ENCODE measurements at places on chromosomes 11 and 22.

DNA sequence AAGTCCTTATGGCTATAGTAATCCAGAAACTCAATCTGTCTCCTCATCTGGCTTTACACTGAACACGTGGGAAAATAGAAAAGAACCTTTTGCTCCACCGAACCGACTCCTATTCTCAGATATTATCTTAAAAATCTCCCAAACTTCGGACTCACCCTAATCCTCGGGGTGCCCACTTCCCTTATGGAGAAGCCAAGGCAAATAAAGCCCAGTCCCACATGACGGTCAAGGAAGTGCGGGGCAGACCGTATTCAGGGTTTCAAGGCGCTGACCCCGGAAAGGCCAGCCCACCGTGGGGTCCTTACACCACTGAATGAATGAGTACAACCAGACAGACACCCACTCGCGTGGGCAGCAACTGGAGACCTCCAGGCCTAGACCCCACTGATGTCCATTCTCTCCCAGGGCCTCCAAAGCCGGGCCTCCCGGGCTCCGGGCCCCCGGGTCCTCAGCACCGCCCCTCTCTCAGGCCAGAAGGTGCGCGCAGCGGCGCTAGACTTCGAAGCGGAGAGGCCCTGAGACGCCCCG lies 489 bp downstream of the NUP98 start:
- no peak for DNase-seq

- no peak for DNase-seq
Measured at GRCh38 chr11:77569676-77570070, 20.1 kb upstream of the AQP11 start.

DNA sequence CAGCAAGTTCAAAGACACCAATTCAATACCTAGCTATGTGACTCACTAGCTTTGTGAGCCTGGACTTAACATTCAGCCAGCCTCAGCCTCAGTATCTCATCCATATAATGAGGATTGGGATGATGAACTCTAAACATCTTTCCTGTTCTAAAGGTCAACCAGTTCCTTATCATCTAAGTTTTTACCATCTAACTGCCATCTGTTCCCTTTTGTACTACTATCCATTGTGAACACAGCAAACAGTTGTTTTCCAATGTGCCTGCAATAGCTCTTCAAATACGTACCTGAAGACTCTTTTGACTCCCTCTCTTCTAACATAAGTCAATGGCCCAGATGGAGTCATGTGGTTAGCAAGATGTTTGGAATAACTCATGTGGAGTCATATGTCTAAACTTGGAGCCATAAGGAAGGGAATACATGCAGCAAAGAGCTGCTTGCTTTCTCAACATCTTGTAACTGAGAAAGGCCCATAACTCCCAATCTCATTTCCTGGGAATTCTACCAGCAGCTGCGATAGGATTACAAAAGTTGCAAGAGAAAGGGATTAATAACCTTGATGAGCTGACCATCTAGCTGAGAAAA lies 19.4 kb downstream of the SYTL2 start:
- no peak for DNase-seq

DNA sequence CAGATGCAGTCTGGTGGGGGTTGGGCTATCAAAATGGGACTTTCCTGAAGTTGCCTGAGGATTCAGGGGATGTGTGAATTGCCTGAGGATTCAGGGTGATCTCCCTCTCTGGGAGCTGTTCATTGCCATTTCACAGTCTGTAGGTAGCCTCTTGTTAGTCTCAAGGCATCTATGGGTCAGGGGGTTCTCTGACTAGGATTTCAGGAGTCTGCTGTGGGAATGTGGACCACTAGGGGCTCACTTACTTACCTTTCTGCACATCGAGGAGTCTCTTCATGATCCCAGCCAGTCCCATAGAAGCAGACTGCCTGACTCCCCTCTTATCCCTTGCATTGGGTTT lies 54.0 kb downstream of the KCNQ1OT1 start:
- DNase-seq = no peak

GRCh38 chr11:65786008-65786785 lies 666 bp upstream of the OVOL1 start:
- no peak for DNase-seq

GRCh38 chr11:45405916-45406670 lies 120.0 kb upstream of the SYT13 start:
- no peak for DNase-seq

GRCh38 chr11:14359501-14360031 lies 583 bp upstream of the RRAS2 start:
- DNase-seq = no peak

DNA sequence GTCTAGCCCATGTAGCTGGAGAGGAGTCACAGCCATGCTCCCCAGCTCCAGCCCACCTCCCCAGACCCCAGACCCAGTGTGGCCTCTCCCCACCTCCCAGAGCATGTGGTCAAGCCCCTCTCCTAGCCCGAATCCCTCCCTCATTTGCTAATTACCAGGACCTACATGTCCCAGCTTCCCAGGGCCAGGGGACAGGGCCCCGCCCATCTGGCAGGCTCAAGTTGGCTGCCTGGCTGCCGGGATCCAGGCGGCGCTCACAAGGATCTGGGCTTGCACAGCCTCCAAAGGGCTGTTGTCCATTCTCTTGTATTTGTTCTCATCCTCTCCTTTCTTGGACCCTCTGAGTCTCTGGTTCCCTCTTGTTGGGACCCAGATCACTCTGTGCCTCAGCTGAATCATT lies 4.6 kb upstream of the MIF start:
- no peak for DNase-seq

DNA sequence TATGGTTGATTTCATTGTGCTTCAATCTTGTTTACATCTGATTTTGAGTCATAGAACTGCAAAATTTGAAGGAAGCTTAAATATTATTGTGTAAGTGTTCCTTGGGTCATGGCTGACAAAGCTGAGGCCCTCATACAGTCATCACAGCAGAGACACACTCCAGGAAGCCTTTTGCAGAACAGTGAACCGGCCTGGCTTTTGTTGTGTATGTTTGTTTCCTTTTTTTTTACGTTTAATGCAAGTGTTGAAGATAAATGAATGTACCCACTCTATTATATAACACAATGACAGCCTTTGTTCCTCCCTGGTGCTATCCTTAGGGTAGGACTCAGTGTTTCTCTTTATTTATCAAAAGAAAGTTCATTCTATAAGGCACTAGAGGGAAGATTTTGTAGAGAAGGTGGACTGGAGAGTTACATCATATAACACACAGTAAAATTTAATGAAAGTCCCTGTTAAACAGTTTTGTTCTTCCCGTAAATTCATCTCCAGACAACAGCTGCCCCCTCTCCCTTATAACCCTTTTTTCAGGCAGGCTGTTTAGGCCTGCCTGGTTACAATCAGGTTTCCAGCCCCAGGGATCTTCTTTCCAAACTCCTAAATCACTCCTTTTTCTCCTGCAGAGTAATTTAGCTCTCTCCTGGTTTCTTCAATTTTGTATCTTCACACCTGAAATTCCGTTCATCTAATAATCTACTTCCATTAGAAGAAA lies 34.3 kb upstream of the CSTF3 start:
- no peak for DNase-seq

DNA sequence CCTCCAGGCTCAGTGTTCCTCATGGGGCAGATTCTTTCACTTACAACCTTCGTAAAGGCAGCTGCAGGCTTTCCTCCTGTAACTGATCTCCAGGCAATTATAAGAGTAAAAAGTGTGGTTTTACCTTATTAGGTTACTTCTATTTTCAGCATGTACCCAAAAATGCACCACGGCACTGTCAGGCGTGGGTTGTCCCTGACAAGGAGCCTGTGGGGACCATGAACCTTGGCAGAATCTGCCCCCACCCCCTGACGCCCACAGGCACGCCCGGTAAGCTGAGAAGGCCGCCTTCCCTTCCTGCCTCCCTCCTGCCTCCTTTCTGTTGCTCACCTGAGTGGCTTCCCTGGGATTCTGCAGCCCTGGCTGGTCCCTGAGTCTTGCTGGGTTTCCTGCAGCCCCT lies 1383.3 kb downstream of the TBC1D22A start:
- DNase-seq = no peak

- no peak for DNase-seq
Measured at GRCh38 chr11:34585735-34586487, 35.0 kb upstream of the EHF start.

DNA sequence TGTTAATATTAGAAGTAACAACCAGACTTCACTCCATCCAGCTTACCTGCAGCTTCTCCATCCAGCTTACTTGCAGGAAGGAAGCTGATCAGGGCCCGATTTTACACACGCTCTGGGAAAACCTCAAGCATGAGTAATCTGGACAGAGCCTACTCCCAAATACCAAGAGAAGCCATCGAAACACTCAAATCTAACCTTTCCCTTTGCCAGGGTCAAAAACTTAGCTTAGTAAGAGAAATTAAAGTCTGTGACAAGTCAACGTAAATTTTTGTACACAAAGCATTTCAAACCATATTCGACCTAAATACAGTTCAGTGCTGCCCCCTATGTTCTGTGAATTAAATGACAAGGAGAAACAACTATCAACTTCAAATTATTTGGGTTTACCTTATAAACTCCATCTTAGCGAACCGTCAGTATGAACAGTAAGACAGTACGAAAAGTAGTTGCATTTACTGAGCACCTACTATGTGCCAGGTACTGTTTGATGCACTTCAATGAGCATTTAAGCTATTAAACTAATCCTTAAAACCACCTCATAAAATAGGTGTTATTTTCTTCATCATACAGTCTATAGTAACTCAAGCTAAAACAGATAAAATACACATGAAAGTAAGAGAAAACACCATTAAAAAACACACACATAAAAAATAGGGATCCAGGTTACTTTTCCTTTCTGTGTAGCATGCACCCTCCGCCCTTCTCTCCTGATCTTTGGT lies 36.9 kb downstream of the ARFGAP3 start:
- no peak for DNase-seq

DNA sequence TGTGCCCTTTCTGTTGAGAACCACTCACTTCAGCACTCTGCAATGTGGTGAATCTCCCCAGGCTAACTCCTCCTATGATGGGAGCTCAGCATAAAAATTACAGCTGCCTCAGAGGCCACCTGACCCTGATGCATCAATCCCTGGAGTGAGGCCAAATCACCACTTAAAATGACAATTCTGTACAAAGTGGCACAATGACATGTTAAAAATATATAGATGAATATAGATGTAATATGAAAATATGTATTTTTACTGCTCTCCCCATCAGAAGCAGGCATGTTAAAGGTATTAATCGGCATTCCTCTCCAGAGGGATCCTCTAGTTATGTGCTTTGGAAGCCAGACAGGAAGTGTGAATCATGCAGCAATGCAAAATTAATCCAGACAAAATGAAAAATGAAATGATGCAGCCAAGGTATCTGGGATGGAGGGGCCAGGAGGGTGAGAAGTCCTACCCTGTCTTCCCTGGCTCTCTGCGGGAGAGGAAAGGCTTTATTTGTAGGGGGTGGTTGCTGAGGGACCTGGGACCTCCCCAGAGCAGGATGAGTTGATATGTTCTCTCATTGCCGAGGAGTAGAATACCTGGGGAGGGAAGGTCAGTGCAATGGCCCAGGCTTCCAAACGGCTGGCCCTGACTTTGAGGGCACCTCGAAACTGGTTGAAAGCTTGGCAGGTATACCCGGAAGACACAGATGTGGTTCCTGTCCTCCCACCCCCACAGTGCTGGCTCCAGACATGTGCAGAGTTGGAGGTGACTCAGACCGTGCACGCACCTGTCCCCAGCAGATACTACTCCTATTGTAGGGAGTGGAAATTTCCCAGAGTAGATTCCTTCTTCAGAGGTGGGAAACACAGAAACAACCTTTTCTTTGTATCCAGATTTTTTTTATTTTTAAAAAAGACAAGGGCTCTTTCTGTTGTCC lies 347.9 kb upstream of the NCAM1 start:
- DNase-seq = no peak

DNA sequence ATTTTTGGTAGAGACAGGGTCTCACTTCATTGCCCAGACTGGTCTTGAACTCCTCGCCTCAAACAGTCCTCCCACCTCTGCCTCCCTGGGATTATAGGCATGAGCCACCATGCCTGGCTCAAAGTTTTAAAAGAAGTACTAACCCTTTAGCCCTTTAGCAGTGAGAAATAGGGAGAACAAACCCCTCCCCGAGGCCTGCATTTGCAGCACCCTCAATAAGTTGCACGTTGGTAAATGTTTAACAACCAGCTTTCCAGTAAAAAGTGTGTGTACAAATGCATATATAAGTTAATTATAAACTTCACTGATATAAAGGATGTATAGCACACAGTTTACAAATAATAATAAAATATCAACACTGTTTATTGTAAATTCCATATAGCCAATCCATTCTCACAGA lies 51.8 kb downstream of the PARVA start:
- DNase-seq = no peak

DNA sequence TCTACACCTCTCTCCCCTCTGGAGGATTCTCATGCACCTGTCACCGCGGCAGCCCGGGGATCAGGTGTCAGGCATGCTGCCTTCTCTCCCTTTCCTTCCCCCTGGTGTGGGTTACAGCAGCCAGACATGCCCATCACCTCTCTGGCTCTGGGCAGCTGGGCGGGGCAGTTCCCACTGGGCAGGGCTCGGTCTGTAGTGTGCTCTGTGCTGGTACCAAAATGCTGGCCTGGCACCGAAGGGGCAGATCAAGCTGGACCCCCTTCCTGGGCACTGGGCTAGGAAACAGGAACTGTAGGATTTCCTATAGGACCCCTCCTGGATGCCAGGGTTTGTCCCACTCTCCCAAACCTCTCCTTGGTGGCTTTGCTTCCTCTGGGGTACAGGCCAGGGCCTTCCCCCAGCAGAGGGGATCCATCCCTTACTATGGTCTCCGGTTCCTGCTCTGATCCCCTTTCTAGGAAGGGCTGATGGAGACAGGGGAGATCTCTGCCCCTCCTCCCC lies 821 bp downstream of the GAL3ST1 start:
- DNase-seq = no peak

- DNase-seq = no peak
Measured at GRCh38 chr11:33734441-33735270, 1.6 kb downstream of the CD59 start.

DNA sequence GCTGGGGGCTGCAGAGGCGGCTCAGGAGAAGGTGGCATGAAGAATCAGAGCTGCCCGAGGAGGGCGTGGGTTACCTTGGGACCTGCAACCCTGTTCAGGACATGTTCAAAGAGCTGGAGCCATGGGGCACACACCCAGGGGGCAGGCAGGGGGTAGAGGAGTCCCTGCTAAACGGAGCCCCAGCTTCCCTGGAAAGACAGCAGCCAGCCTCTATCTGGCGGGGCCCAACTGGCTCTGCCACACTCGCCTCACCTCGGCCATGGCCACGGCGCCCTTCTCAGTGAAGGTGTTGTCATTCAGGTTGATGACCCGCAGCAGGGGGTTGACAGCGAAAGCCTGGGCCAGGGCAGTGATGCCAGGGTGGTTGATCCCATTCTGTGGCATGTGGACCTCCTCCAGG lies 17.0 kb upstream of the CHADL start:
- no peak for DNase-seq

DNA sequence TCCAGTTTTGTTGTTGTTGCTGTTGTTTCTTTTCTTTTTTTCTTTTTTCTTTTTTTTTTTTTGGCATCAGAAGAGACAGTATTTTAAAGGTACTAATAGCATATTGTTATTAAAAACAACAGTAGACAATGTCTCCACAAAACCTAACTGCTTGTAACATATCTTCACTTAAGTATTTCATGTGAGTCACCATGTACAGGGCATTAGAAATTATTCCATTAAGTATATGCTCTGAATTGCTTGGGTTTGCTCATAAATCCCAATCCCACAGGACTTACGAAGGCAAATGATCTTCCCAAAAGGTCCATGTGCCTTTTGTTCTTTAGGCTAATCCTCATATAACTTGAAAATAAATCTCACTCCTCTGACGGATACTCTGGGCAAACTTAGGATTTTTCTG lies 35.9 kb downstream of the MAP6 start:
- no peak for DNase-seq

- DNase-seq = no peak
Measured at GRCh38 chr11:82883853-82884252, 16.4 kb downstream of the PRCP start.

- DNase-seq = no peak
Measured at GRCh38 chr11:96075532-96075959, 151.6 kb upstream of the MTMR2 start.

GRCh38 chr11:121191818-121192217 lies 90.8 kb downstream of the TECTA start:
- no peak for DNase-seq
